Stimulated activated CD4-positive, alpha-beta T cell treated with anti-CD3 and anti-CD28 coated beads, TNF-alpha, amount 100 ng/mL, for 4 hours (primary cell): ENCODE measurements at places on chromosomes 1 and 21.

GRCh38 chr1:61724506-61724812 is 482 bp downstream of the TM2D1 start:
- no peak for DNase-seq

DNA sequence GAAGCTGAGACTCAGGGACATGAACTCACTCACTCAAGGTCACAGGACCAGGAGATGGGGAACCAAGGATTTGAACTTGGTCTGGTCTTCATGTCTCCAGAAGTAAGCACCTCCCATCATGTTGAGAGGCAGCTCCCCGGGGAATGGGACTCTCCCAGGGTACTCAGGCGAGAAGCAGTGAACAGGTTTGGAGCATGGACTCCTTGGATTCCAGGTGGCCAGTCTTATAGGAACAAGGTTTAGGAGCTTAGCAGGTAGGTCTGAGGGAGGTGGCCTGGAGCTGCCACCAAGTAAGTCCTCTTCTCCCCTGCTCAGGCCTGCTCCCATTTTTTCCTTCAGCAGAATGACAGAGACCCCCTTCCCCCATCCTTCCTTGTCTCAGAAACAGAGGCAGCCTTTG is 14.9 kb upstream of the ARHGEF10L start:
- no peak for DNase-seq

GRCh38 chr1:167467126-167467710 is 51.1 kb downstream of the CD247 start:
- no peak for DNase-seq

GRCh38 chr1:77900687-77901293 is 12.4 kb downstream of the NEXN start:
- DNase-seq = no peak

- no peak for DNase-seq
Measured at GRCh38 chr21:27024301-27024700, 57.4 kb upstream of the ADAMTS5 start.

GRCh38 chr1:241836941-241837340 is 11.1 kb upstream of the EXO1 start:
- no peak for DNase-seq

GRCh38 chr1:200258447-200259375 is 151.1 kb downstream of the ZNF281 start:
- no peak for DNase-seq

- DNase-seq = no peak
Measured at GRCh38 chr1:166969074-166969677, 6.2 kb downstream of the ILDR2 start.

- DNase-seq = no peak
Measured at GRCh38 chr1:91653183-91653582, 152.5 kb downstream of the CDC7 start.

- DNase-seq = no peak
Measured at GRCh38 chr21:42443876-42444744, 40.4 kb downstream of the UBASH3A start.

GRCh38 chr1:86972262-86972661 is 57.8 kb downstream of the HS2ST1 start:
- no peak for DNase-seq

DNA sequence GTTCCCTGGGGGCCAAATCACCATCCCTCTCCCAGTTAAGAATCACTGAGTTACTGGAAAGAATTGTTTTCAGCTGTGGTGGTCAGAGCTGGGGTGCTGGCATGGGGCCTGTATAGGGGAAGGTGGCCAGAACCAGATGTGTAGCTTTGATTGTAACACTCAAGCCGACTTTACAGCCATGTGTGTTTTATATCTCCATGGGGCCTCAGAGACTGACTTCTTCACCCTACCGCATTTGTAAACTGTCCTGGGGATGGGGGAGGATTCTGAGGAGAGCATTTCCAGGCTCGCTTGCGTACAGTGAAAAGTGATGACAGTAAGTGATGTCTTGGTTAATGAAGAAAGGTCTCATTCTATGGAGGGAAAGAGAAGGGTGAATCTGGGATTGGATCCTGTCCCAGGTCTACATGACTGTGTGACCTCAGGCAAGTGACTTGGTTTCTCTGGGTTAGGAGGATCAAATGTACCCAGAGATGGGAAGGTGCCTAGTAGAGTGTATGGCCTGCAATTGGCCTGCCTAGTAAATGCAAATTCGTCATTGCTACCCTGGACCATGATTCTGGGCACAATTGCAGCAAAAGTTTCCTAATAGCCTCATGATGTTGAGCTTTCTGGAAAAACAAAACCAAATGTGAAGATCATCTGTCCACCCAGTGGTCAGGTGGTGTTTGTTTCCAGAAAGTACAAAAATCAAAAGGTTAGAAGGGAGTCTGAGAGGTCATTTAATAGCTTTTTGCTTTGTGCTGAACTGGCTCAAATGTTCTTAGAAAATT is 49.7 kb upstream of the RCC2 start:
- DNase-seq = no peak

GRCh38 chr21:32136546-32136945 is 142.3 kb downstream of the MIS18A start:
- DNase-seq = no peak

DNA sequence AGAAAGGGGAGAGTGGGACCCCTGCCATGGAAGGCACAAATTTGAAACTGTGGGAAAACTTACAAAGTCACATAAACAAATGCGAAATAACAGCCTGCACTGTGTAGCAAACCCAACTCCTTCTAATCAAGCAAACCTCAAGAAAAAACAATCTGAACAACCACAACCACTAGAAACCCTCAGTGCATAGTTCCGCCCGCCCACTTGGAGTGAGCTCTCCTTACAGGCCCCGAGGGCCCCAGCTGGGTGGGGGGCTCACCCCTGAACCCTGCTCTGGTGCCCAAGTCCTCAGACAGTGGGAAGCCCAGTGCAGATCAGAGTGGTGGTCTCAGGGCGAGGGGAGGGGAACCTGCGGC is 931 bp upstream of the MXRA8 start:
- no peak for DNase-seq

DNA sequence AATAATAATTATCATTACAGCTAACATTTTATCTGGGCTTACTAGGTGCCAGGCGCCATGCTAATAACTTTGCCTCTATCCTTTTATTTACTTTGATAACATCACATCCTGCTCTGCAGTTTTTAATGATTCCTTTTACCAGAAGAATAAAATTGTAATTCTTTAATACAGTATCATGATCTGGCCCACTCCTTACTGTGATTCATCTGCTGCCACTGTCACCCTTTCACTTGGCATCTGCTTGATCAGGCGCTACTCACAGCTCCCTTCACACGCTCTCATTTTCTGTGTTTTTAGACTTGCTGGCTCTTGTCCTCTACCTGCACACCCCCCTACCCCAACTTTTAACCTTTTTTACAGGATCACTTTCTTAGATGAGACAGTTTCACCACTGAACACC is 167.5 kb downstream of the NTMT2 start:
- DNase-seq = no peak

DNA sequence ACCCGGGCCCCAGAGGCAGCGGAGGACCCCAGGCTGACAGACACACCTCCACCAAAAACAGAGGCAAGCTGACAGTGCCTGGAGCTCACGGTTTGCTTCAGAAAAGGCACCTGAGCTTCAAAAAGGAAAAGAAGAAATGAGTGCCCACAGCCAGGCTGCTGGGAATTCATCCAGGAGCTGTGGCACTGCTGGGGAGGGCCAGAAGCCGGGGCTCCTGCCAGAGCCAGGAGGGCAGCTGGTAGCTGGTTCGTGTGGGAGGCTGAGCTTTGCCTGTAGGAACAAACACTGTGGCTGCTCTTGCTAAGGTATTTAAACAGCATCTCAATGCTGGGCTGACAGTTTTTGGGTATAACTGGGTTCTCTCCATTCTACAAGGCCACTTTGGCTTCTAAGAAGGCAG is 19.5 kb downstream of the KCNJ6 start:
- DNase-seq = no peak
